ENCODE measurements at places on chromosomes 4 and X.

DNA sequence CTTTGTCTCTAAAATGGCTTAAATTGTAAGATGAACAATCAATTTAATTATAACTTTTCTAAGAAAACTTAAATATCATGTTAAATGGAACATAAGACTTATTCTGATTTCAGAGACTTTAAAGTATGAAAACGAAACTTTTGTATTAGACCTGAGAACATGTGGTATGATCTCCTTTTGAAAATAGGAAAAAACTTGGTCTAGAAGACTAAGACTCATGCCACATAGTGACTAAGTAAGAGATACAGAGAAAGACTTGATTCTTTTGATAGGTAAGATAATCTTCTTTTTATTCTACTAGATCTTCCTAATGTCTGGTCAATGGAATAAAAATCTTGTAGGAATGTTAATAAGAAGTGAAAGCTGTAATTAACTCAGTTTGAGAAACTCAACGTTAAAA, 326.3 kb upstream of the GRIA3 start:
- no peak for DNase-seq

- no peak for DNase-seq
Measured at GRCh38 chr4:66569228-66569627, 898.9 kb upstream of the EPHA5 start.

DNA sequence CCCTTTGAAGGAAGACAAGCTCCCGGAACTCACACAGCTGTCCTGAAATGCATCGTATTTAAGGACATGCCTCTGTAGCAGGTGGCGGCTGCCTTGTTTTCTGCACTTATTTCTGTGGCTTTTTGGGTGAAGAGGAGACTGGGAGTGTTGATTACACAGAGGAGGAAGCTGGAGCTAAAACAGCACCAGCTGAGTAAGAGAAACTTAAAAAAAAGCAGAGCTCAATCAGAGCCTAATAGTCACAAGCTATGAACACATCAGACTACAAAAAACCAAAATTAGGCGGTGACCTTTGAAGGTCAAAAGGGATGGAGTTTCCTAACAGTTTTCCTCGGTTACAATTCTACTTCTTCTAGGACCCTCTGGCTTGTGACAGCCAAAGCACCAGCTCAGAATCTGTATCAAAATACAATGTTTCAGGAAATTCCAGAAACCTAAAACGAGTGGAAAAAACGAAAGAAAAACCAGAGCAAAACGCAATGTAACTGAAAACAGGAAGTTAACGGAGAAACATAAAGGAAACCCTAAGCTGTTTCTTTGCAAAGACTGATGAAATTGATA, 13.5 kb downstream of the PRKX start:
- DNase-seq = no peak

DNA sequence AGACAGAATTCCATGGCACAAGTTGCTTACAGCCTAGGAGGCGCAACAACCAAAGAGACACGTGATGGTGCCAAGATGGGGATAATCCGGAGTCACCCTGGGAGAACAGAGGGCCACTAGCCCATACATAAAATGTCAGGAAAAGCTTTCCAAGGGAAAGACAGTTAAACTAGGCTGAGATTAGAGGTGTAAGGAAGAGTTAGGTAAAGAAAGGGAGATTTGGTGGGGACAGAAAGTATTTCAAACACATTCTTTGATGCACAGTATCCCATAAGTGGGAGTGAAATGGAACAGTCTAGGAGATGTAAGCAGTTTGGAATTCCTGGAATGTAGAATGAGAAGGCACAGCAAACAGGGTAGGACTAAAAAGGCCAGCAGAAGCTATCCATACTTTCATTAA, 860.9 kb upstream of the LCORL start:
- no peak for DNase-seq

GRCh38 chrX:110082161-110082560, 79.2 kb downstream of the TMEM164 start:
- no peak for DNase-seq

All from stimulated activated CD8-positive, alpha-beta memory T cell treated with anti-CD3 and anti-CD28 coated beads, Interleukin-4, amount 100 ng/mL, for 24 hours (primary cell).